Esophagus muscularis mucosa (tissue), 4 donors: ENCODE measurements at places on chromosomes 2 and 18. TPM values are rescaled to one million over a fixed set of nuclear protein-coding genes. Genes with fewer than 3 reads are reported as not detected.

GRCh38 chr2:137508739-137509384, 455.4 kb upstream of the HNMT start:
- no peak for DNase-seq

GRCh38 chr2:164903204-164903603, 52.1 kb downstream of the SLC38A11 start:
- DNase-seq: no peak

DNA sequence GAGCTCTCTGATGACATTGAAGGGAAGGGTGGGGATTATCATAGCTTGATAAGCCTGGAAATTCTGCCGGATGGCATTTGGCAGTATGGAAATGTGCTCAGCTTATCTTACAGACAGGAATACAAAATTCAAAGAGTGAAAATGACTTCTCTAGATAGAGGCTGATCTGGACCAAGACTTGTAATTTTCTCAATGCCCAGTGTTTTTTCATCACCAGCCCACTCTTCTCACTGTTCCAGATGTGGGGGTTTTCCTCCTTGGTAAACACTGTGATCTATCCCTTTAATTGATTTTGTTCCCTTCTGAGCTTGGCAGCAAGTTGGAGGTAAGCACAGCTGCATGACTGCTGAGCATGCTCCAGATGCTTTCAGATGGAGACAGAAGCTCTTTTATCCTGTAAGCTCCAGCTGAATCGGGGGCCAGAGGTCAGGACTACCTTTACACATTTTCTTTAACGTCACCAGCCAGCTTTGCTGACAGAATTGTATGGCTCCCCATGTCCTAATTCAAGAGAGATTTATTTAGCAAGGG, 287.4 kb upstream of the TCF4 start:
- no peak for DNase-seq

DNA sequence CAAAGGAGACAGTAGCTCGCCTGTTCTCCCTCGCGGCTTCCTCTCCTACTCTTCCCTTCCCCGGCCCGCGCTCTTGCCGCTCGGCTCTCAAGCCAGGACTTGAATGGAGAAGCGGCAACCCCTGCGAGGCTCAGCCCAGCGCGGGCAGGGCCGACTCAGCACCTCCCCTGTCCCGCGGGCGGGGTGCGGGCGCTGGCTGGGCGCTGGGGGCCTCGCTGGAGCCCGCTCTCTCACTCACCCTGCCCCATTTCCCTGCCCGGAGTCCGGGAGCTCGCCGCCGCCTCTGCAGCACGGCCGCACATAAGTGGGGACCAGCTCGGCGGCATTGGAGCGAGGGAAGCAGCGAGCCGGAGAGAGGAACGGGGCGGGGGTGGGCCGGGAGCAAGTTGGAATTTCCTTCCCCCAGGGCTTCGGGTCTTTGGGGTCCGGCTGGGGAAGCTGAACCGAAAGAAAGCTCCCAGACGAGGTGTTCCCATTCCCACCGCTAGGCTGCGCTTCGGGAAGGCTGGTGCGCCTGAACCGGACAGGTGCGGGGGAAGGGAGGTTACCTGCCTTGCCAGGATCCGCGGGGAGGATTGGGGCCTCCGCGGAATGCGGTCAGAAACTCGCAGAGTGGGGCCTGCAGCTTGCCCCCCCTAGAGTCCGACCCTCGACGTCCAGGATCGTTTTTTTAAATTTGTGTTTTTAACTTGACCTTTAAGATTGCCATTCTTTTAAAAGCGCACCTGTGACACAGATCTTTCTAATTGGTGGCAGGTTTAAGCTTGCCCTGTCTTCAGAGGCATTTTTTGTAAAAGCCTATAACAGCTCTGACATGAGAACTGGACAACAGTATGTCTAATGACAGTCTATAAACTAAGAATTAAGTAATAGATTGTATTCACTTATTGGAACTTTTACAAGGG, at the start of gene COBLL1:
TSS of gene COBLL1 (minus strand) at position 105 of the 905 bp plus-strand sequence. CDS start 627 bp downstream, outside the sequence.
- DNase-seq: peak; percentile 93

- DNase-seq: no peak
These were observed 11.8 kb downstream of the MTCL1 start for GRCh38 chr18:8717011-8717770.

DNA sequence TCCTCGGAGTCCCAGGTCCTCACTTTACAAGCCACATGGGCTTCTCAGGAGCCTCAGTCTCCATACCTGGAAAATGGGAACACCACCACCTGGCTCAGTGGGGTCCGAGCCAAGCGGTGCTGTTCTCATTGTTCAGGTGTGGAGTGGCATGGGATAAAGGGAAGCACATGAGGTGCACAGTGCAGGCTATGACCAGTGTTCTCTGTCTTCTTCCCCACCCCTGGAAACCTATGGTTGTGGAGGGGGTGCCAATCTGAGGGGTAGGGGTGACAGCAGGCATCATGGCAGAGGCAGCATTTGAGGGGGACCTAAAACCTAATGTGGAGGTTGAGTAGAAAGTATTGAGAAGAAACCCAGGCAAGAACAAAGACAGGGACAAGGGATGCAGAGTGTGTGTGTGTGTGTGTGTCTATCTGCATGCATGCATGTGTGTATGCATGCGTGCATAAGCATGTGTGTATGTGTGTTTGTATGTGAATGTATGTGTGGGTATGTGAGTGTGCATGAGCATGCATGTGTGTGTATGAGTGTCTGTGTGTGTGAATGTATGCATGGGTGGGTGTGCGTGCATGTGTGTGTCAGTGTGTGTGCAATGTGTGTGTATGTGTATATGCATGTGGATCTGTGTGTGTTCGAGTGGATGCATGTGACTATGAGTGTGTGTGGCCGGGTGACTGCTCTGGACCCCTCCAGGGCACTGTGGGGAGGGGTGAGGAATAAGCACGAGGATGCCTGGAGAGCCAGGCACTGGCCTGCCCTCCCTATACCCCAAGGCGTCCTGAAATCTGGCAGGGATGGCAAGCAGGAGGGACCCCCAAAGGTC, 4.0 kb downstream of the KIF1A start:
- DNase-seq: no peak

DNA sequence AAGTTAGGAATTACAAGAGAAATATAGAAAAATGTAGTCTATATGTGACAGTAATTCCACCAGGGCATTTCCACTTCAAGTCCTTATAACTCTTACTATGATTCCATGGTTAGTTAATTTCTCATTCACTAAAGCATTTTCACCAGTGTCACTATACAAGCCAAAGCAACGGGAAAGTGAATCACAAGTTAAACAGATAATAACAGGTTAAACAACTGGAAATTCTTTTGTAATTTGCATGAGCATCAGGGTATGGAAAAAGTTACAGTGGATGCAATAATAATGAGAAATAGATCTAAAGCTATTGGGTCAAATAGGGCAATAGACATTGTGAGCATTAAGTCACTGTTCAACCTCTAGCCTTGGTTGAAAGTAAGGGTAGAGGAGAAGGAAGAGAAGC, 88.9 kb upstream of the ST6GAL2 start:
- DNase-seq: no peak

- no peak for DNase-seq
These were observed 27.8 kb downstream of the CACNB4 start for GRCh38 chr2:152071092-152071491.

DNA sequence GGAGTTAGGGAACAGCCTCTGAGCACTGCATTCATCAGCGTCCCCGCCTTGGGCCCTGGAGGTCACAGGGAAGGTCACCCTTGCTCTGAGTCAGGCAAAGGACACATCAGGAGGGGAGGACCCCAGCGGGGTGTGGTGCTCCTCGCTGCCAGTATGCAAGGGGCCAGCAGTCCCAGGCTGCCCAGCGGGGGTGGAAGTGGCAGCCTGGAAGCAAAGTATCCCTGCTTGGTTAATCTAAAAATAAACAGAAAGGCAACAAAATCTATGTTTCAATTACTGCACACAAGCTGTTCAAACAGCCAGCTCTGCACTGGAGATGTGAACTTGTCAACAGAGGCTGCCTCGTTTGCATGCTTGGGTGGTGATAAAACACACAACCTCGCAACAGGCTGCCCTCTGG, 164.1 kb downstream of the KLHL29 start:
- DNase-seq: no peak

DNA sequence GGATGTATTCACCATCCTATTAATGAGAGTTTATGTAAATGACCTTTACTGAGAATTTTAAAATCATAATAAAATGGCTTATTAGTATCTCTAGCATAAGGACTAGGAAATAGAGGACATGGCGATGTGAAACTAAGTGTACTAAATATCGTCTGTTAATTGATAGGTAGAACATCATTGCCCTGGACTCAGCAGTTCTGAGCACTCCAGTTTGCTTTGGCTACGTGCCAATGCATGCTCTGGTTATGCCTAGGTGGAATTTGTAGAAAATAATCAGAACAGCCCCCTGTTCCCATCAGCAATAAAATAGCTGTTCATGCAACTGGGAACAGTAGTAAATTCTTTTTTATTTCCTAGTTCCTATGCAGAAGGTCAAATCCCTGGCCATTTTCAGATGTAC, 247.8 kb downstream of the DOK6 start:
- DNase-seq: no peak

DNA sequence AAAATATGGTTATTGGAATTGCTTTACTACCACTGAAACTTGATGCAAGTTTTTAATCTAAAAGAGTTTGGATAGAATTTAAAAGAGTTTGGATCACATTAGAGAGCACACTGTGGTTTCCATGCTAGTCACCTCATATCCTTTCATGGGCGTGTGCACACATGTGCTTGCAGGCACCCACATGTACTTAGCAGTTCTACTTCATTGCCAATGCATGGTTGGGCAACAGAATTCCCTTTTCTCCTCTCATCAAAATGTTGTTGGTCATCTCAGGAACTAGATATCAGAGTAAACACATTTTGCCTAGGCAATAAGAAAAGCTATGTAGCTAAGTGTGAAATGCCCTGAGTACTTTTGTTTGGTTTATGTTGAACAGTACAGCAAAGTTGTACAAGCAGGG, 254.1 kb upstream of the RASGRP3 start:
- DNase-seq: no peak

- DNase-seq: no peak
These were observed 51.5 kb downstream of the HAUS1 start for GRCh38 chr18:46155641-46156051.

GRCh38 chr2:233952335-233952734, 35.2 kb downstream of the TRPM8 start:
- no peak for DNase-seq

DNA sequence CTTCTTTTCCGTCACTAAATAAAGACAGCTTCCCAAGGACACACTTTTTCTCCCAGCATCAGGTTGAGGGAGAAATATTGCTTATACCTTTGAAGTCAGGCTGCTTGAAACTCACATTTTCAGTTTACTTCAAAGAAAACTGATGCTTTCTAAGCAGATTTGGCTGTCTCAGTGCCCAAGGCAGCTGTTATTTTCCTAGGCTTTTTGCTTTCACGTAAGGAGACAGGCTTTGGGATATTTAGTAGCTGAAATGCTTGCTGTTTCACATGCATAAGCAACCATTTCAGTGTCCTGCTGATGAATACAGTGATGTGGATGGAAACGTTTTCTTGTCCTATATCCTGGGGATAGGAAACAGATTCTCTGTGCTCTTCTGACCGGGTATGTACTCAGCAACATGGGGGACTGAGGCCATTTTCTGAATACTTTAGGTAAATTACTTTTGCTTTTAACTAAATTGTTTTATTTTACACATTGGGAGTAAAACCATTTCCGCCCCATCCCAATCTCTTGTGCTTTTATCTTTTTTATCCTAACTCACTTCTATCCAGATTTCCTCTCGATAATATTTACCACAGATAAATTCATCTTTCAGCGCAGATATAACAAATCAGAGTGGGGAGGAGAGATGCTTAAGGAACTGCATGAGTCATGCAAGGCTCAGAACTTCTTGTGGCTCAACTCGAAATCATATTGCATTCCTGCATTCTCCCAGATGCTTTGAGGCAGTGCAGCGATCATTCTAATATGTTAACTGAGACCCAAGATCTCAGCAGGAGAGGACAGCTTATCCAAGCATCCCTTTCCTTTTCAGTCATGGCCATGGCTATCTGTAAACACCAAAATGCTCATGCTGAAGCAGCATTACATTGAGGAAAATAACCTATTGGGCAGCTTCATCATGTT, 22.2 kb downstream of the GALR1 start:
- DNase-seq: peak; percentile 68

DNA sequence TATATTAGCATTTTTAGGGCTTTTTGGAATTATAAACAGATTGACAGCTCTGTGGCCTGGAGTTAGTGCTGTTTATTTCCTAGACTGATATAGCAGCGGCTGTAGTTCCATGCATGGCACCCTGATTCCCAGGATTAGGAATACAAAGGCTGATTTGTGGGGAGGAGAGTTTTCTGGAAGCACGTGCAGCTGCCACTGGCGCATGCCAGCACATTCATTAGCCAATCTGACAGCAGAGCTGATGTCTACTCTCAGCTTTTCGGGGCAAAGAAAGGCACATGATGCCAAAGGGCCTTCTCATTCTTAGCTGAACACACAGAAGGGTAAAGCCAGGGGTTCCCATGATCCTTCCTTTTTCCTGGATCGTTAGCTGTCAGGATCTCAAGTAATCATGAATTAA, 45.7 kb upstream of the RAPH1 start:
- DNase-seq: no peak

- DNase-seq: no peak
These were observed 166.1 kb downstream of the FAM210A start for GRCh38 chr18:13560306-13560705.

DNA sequence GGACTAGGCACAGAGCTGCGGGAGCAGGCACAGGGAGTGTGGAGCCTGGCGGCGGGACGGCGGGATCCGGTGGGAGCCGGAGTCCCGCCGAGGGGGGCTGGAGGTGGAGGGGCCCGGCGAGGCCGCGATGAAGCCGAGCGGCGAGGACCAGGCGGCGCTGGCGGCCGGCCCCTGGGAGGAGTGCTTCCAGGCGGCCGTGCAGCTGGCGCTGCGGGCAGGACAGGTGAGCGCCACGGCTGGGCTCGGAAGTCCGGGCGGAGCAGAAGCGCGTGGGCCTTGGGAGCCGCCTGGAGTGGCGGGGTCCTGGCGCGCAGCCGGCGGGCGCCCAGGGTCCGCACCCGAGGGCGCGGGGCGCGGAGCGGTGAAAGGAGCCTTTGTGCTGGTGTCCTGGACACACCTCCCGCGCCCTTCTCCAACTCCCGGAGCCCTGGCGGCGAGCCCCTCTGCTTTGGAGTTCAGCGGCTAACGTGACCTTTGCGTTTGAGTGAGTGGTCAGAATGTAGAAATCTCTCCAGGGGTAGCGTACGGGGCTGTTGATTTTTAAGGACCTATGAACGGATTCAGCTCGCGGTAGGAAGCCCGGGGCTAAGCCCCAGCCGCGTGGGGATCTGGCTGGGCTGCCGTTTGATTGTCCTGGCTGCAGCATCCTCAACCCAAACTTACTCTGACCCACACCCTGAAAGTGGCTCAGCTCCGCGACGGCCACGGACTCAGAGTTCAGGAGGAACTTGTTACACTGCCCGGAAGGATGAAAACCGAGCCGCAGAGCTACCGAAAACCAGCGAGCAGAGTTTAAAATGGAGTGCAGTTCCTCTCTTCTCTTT, 448 bp downstream of the IMPA2 start:
- no peak for DNase-seq

- DNase-seq: no peak
These were observed 63.8 kb upstream of the BZW1 start for GRCh38 chr2:200747668-200748618.

Gene AGPS
- total RNA-seq: 30.7 TPM

Gene MYO5B
- total RNA-seq: 13.9 TPM

Gene RGPD3
- total RNA-seq: 0.33 TPM

Gene TUBA4A
- total RNA-seq: 132 TPM

Gene FAM228A
- 2.8 TPM for total RNA-seq

Gene IL1B
- total RNA-seq: 2.7 TPM

Gene DIPK1C
- not detected for total RNA-seq

Gene GREB1
- total RNA-seq: 11.0 TPM

Gene ZNF804A
- total RNA-seq: not detected

Gene ALPG
- total RNA-seq: not detected

Gene PGAP1
- 6.1 TPM for total RNA-seq

Gene KCNG3
- total RNA-seq: 0.17 TPM
